ENCODE measurements at places on chromosomes 11 and 22. TPM values are rescaled to one million over a fixed set of nuclear protein-coding genes. Genes with fewer than 3 reads are reported as not detected.

GRCh38 chr11:72202571-72202970 is 10.6 kb downstream of the FOLR1 start:
- H3K4me3 ChIP-seq = no peak overlapping the region
- no peaks in the 10 kb centered on the region for H3K36me3 ChIP-seq
- no peaks in the 10 kb centered on the region for H3K4me1 ChIP-seq
- no peaks in the 10 kb centered on the region for H3K27me3 ChIP-seq

Gene INPP5J
- total RNA-seq = 7.7 TPM

GRCh38 chr22:46972901-46973831 is 210.7 kb downstream of the TBC1D22A start:
- no peak for DNase-seq
- H3K36me3 ChIP-seq = no peaks in the 10 kb centered on the region
- H3K4me1 ChIP-seq = peaks cover 14% of the 10 kb centered on the region
- no peak overlapping the region for H3K4me3 ChIP-seq

- 0 out of 2 replicates have a peak overlapping the region, but pooled peaks have one; percentile 33 for H3K27ac ChIP-seq
- peaks cover 21% of the 10 kb centered on the region for H3K36me3 ChIP-seq
- H3K4me1 ChIP-seq = peaks cover 46% of the 10 kb centered on the region
- no peaks in the 10 kb centered on the region for H3K27me3 ChIP-seq
- no peak for DNase-seq
- H3K4me3 ChIP-seq = no peak overlapping the region
These were observed 97.6 kb downstream of the FAT3 start for GRCh38 chr11:92322225-92322624.

- no peak for DNase-seq
- no peak overlapping the region for H3K27ac ChIP-seq
- no peak overlapping the region for H3K4me3 ChIP-seq
- no peaks in the 10 kb centered on the region for H3K27me3 ChIP-seq
These were observed 58.8 kb downstream of the SPECC1L start for GRCh38 chr22:24329453-24329852.

DNA sequence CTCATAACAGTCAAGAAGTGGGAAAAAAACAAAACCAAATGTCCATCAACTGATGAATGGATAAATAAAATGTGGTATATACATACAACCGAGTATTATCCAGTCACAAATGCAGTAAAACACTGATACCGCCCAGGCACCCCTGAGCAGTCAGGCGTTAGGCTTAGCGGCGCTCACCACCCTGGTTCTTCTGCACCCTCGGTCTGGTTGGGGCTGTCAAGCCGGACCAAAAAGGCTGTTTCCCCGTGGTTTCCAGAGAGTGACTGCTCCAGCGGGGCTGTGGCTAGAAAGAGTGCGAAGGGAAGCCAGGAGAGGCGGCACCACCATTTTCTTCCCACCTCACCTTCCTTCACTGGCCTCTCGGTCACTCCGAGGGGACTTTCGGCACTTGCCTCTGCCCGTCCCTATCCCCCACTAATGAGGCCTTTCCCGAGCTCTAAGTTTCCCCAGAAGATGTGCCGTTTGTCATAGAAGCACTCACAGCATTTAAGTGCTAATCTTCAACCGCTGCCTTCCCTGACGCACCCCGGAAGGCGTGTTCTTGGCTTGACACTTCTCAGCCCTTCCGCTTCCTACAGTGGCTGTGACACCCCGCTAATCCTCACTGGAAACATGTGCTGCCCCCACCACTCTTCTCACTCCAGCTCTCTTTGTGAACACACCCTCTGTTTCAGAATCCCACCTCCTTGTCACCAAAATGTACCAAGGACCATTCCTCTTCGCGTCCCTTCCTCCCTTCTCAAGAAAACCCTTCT is 42.4 kb downstream of the FCHSD2 start:
- H3K36me3 ChIP-seq = no peaks in the 10 kb centered on the region
- H3K27ac ChIP-seq = peak overlapping the region; percentile 54

GRCh38 chr11:132777067-132777975 is 755.0 kb downstream of the OPCML start:
- H3K4me3 ChIP-seq = no peak overlapping the region
- no peak for DNase-seq
- H3K27ac ChIP-seq = no peak overlapping the region
- peaks cover 46% of the 10 kb centered on the region for H3K4me1 ChIP-seq

GRCh38 chr11:70477609-70478008 is 79.3 kb downstream of the CTTN start:
- no peak for DNase-seq
- H3K27ac ChIP-seq = no peak overlapping the region
- H3K27me3 ChIP-seq = no peaks in the 10 kb centered on the region
- no peak overlapping the region for H3K4me3 ChIP-seq

- 0 out of 2 replicates have a peak, but pooled peaks cover 3% of the 10 kb centered on the region for H3K4me1 ChIP-seq
- no peak overlapping the region for H3K27ac ChIP-seq
- DNase-seq = no peak
These were observed 507.3 kb upstream of the KIRREL3 start for GRCh38 chr11:127507851-127508250.

DNA sequence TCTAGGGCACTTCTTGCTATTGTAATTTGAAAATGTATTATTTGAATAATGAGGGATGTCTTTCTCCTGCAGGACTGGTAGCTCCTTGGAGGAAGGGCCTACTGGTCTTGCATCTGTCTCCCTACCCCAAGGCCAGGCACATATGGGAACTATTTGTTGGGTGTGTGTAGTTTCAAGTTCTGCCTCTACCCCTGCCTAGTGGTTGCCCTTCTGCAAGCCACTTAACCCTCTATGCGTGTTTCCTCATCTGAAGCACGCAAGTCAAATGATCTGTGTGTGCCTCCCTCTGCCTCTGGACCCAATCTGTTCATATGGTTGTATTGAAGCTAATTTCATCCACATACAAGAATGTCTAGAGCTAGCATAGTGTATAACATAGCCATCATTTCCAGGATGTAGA is 67.0 kb downstream of the WNT11 start:
- H3K27me3 ChIP-seq = no peaks in the 10 kb centered on the region
- no peak for DNase-seq
- H3K4me3 ChIP-seq = no peak overlapping the region
- H3K36me3 ChIP-seq = peaks cover 3% of the 10 kb centered on the region
- no peak overlapping the region for H3K27ac ChIP-seq

DNA sequence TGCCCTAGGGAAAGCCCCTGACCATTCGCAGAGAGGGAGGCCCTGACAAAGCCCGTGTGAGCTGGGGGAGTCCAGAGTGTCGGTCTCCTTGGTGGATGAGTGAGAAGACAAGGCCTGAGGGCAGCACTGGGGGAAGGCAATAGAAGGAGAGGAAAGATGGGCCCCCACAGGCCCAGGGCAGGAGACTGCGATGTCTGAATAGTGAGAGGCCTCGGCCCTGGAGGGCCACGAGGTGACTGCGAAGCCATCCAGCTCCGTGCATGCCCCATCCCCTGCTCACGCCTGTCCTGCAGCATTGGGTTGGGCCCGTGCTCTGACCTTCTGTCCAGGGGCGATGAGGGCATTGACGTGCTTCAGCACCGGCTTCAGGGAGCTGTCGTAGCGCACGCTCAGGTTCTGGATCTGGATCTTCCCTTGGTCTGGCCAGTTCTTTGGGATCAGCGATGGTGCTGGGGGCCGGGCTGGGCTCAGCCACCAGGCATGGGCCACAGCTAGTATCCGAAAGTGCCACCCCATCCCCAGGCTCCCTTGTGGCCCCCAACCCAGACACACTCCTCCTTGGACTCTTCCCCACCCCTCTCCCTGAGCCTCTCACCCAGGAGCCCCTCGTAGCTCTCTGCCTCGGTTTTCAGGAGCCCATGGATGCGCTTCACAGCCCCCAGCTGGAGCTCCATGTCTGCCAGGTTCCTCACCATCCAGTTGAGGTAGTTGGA is 8.3 kb upstream of the KCNJ11 start:
- H3K27me3 ChIP-seq = no peaks in the 10 kb centered on the region
- no peak overlapping the region for H3K4me3 ChIP-seq
- DNase-seq = no peak
- no peak overlapping the region for H3K27ac ChIP-seq
- no peaks in the 10 kb centered on the region for H3K36me3 ChIP-seq

Gene CHRNA10
- 0.73 TPM for total RNA-seq

GRCh38 chr11:27722953-27723344 is 22.7 kb upstream of the BDNF start:
- peak overlapping the region; percentile 94 for H3K4me3 ChIP-seq
- H3K27ac ChIP-seq = peak overlapping the region; percentile 77

- H3K27me3 ChIP-seq = no peaks in the 10 kb centered on the region
- H3K27ac ChIP-seq = no peak overlapping the region
- peaks cover 13% of the 10 kb centered on the region for H3K4me1 ChIP-seq
- DNase-seq = peak; percentile 71
These were observed 13.0 kb upstream of the CDC42EP2 start for GRCh38 chr11:65301491-65302329.

DNA sequence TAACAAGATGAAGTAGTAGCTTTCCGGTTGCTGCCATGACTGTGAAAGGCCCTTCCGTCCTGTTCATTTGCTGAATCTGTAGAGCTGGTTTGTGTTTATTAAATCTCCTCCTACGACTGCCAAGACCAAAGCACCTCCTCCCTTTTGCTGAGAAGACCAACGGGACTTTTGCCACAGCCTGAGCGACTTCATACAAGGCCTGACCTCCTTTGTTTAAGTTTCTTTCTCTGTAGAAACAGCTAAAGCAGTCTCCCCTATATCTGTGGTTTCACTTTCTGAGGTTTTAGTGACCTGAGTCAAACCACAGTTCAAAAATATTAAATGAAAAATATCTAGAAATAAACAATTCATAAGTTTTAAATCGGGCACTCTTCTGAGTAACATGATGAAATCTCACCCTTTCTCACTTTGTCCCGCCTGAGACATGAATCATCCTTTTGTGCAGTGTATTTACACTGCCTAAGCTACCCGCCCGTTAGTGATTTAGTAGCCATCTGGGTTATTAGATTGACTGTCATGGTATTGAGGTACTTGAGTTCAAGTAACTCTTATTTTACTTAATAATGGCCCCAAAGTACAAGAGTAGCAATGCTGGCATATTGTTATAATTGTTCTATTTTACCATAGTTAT is 119.1 kb upstream of the LRRC4C start:
- DNase-seq = no peak
- no peaks in the 10 kb centered on the region for H3K36me3 ChIP-seq
- no peaks in the 10 kb centered on the region for H3K27me3 ChIP-seq
- peaks cover 16% of the 10 kb centered on the region for H3K4me1 ChIP-seq
- peak overlapping the region; percentile 89 for H3K27ac ChIP-seq

- H3K27ac ChIP-seq = no peak overlapping the region
- no peaks in the 10 kb centered on the region for H3K36me3 ChIP-seq
- H3K27me3 ChIP-seq = no peaks in the 10 kb centered on the region
These were observed 482.0 kb downstream of the KCNA4 start for GRCh38 chr11:29534836-29535235.

DNA sequence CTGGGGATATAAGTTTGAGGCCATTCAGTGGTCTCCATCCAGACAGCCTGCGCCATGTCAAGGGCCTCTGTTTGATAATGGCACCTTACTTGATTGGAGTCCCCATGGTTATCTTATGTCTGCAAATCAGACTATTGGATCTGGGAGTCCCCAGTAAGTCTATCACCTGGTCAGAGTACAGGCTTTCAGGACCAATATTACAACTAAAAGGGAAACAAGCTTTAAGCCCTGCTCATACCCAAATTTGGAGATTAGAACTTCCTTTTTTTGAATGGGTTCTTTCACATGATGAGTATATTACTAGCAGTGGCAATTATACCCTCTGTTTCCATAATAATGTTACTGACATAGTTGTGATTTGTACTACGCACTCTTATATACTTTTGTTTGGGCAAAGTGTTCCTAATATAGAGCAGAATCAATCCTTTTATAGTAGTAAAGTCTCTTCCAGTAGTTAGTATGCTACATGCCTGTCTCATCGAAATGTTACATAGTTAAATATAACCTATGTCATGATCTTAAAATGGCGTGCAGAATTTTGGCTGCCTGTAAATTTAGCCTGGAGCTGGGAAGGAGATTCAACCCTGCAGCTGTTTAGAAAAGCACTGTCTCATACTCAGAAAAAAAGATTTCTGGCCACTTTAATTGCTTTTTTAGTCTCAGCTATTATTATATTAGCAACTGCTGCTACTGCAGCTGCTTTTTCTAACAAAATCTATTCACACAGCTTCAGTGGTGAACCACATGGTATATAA is 4.9 kb downstream of the MS4A15 start:
- no peak overlapping the region for H3K4me3 ChIP-seq
- peaks cover 4% of the 10 kb centered on the region for H3K27me3 ChIP-seq
- peaks cover 20% of the 10 kb centered on the region for H3K4me1 ChIP-seq
- H3K36me3 ChIP-seq = no peaks in the 10 kb centered on the region

GRCh38 chr22:27788500-27789288 is 12.9 kb downstream of the MN1 start:
- no peak for DNase-seq
- peak overlapping the region; percentile 25 for H3K27ac ChIP-seq
- no peaks in the 10 kb centered on the region for H3K36me3 ChIP-seq
- H3K4me3 ChIP-seq = no peak overlapping the region

DNA sequence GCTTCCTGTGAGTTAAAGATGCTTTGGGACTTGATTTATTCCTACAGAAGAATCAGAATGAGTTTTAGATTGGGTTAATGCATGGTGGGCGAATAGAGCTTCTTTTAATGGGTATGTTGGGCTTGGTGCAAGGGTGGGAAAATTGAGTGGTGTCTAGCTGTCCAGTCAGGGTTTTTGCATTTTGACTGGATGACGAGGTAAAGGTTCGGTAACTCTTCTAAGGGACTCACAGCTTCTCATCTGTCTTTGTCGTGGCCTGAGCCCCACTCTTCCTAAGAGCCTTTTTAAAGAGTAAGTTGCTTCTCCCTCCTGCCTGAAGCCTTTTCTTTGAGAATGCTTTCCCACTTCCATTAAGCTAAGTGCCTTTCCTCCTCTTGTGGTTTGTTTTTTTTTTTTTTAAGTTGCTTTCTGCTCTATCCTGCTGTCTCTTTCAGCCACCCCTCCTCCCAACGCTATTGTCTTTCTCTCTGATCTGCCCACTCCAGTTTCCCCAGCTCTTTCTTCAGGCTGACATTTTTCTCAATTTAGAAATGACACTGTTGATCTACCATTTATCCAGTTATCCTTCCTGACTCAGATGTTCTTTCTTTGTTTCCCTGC is 1.1 kb downstream of the DPF2 start:
- peak overlapping the region; percentile 85 for H3K4me3 ChIP-seq
- no peak for DNase-seq
- H3K27me3 ChIP-seq = peaks cover 3% of the 10 kb centered on the region
- H3K4me1 ChIP-seq = peaks cover 14% of the 10 kb centered on the region

GRCh38 chr22:50708474-50708873 is 29.5 kb upstream of the ACR start:
- H3K36me3 ChIP-seq = no peaks in the 10 kb centered on the region
- DNase-seq = no peak
- no peaks in the 10 kb centered on the region for H3K27me3 ChIP-seq
- no peaks in the 10 kb centered on the region for H3K4me1 ChIP-seq
- no peak overlapping the region for H3K4me3 ChIP-seq

Gene TUBGCP6
- 36.3 TPM for total RNA-seq
